ENCODE measurements at places on chromosomes 11 and 22.

DNA sequence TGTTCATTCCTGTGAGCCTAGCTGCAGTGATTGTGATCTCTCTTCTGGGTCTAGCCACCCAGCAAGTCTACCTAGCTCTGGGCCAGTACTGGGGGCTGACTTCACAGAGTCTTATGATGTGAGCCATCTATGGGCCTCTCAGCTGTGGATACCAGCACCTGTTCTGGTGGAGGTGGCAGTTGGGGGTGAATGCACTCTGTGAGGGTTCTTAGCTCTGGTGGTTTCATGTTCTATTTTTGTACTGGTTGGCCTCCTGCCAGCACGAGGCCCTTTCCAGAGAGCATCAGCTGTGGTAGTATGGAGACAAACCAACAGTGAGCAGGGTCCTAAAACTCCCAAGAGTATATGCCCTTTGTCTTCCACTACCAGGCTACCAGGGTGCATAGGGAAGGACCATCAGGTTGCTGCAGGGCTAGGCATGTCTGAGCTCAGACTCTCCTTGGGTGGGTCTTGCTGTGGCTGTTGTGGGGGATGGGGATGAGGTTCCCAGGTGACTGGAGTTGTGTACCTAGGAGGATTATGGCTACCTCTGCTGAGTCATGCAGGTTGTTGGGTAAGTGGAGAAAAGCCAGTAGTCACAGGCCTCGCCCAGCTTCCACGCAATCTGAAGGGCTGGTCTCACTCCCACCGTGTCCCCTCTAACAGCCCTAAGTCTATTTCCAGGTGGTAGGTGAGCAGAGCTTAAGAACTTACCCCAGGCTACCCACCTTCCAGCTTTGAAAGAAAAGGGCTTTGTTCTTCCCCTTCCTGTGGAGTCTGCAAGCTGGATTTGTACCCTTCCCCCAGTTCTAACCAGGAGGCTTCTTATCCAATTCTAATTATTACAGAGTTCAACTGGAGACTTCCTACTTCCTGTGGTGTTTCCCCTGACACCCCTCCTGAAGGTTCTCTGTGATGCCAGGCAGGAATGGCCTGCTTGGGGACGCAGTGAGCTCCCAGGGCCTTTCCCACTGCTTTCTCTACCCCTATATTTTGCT, 250.7 kb downstream of the LUZP2 start:
- DNase-seq = no peak

- no peak for DNase-seq
These were observed 4.8 kb downstream of the ANKK1 start for GRCh38 chr11:113392236-113392921.

- no peak for DNase-seq
These were observed 7.1 kb upstream of the SCGB2A1 start for GRCh38 chr11:62201376-62201775.

- DNase-seq = no peak
These were observed 264.3 kb downstream of the MIAT start for GRCh38 chr22:26921726-26922125.

DNA sequence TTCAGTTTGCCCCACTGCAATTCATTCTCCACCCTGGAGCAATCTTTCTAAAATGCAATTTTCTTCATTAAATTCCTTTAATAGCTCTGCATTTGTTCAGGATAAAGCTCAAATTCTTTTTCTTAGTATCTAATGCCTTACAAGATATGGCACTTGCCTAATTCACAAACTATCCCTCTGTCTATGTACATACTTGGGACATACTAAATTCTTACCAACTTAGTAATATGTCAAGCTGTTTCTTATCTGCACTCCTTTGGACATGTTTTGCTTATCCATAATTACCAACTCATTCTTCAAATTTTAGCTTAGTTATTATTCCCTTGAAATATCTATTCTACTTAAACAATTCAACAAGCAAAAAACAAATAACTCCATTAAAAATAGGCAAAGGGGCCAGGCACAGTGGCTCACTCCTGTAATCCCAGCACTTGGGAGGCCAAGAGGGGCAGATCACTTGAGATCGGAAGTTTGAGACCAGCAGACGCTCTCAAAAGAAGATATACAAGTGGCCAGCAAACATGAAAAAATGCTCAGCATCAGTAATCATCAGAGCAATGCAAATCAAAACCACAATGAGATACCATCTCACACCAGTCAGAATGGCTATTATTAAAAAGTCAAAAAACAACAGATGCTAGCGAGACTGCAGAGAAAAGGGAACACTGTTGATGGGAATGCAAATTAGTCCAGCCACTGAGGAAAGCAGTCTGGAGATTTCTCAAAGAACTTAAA, 96.9 kb downstream of the FAM76B start:
- DNase-seq = peak; percentile 68

GRCh38 chr11:69353696-69354544, 60.0 kb downstream of the MYEOV start:
- DNase-seq = peak; percentile 56

GRCh38 chr11:44275961-44276550, 33.9 kb downstream of the ALX4 start:
- no peak for DNase-seq

DNA sequence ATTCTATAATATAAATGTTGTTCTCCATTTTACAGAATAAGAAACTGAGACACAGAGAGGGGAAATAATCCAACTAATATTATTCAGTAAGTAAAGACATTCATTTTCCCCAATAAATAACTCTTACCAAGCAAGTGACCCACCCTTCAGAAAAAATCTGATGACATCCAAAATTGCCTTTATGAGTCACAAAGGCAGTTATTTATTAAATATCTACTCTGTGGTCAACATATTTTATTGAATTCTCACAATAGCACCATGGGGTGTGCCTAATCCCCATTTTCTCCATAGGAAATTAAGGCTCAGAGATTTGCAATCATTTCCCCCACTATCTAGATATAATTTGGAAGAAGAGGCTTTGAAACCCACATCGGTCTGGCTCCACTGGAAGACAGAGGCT, 161.5 kb upstream of the ISX start:
- peak; percentile 45 for DNase-seq

DNA sequence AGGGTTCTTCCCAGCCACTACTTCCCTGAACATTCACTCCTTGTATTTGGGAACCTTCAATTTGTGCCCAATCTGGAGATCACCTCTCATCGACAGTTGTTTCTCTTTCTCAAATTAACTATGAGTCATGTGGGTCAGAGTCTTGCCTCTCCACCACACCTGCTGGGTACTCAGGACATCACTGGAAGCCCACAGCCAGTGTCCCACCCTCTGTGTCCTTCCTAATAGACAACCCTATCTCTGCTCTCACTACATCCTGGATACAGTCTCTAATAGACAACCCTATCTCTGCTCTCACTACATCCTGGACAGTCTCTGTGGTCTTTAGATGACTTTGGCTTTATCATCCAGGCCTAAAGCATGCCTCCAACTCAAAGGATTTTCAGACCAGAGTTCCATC, 70.1 kb downstream of the ARL14EP start:
- no peak for DNase-seq
